Activated naive CD4-positive, alpha-beta T cell (primary cell): ENCODE measurements at places on chromosomes 2 and 18.

DNA sequence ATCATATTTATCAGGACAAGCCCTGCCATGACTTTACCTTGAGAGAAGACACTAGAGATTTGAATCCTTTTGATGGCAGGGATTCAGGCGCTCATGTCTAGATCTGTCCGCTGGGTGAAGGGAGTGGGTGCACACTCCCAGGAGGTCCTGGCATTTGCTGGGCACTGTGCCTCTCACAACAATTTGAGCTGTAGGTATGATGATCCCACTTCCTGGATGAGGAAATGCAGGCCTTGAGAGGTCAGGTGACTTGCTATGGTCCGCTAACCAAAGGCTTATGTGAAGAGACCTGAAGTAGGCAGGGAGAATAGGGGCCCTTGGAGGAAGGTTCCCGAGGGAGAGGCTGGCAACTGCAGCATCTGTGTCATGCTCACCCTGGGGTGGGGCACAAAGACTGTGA, 206.1 kb downstream of the HAUS1 start:
- DNase-seq = no peak

DNA sequence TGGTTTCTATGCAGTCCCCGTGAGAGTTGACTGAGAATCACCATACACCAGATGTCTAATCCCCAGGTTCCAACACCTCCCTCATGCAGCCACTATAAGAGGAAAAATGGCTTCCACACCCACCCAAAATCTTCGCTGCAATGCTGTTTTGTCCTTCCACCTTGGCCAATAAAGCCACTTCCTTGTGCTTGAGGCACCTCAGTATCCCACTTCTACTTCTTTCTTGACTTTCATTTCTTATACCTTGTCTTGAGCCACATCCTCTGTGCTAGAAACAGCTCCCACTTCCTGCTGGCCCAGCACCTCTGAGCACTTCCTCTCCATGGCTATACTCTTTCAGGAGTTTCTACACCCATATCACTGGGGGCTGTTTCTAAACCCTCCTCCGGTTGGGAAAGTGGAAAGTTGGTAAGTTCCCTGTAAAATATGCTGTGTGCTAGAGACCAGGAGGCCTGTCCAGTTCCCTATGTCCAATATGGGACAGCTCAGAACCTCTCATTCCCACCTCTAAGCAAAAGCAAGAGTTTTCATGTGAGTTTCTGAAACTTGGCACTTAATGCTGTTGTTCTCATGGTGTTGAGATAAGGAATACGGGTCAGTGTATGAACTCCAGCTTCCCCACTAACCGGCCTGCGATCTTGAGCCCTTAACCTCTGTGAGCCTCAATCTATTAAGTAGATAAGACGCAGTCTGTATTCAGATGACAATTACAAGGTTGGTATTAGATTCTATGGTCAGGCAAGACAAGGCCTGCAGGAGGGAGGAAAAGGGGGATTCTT, 209.1 kb upstream of the ID2 start:
- no peak for DNase-seq

GRCh38 chr2:237618449-237618848, 8.9 kb upstream of the LRRFIP1 start:
- no peak for DNase-seq

- DNase-seq = no peak
Measured at GRCh38 chr2:25112113-25112512, 56.3 kb downstream of the POMC start.

- no peak for DNase-seq
Measured at GRCh38 chr2:191847764-191848163, 876 bp upstream of the CAVIN2 start.

DNA sequence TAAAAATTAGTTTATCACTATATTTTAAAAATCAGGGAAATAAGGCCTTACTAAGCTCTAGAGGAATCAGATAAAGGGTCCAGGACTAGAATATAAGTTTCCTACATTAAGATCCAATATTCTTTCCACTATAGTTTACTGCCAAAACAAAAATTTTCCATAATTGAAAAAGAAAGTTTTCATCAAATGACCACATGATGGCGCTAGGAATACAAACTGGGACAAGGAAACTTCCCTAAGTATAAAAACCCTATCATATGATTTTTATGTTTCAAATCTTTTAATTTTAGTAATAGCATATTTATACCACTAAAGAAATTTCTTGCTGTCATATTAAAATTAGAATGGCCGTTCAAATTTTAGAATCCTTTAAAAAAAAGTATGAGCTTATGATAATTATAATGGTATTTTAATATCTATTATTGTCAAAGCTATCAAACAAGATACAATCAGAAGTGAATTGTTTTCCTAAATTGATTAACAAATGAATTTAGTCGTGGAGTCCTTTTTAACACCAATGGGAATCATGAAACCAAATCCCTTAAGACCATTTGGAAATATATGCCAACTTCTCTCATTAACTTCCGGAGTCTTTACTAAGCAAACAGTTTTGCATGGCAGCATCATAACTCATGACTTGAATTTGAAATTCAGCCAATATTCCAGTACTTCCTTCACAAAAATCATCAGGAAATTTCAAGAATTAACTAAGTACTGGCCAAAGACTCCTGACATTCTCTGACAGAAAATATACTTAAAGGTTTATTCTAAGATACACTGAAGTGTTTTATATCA, 70.3 kb downstream of the SCN1A start:
- no peak for DNase-seq

- DNase-seq = no peak
Measured at GRCh38 chr18:26617151-26617554, 68.8 kb upstream of the KCTD1 start.

- no peak for DNase-seq
Measured at GRCh38 chr2:195756218-195756942, 99.4 kb downstream of the SLC39A10 start.

- DNase-seq = no peak
Measured at GRCh38 chr2:171013851-171014250, 84.8 kb downstream of the GORASP2 start.

GRCh38 chr2:202718614-202719013, 83.8 kb downstream of the FAM117B start:
- DNase-seq = no peak

GRCh38 chr2:149075853-149076252, 37.4 kb downstream of the LYPD6B start:
- no peak for DNase-seq

DNA sequence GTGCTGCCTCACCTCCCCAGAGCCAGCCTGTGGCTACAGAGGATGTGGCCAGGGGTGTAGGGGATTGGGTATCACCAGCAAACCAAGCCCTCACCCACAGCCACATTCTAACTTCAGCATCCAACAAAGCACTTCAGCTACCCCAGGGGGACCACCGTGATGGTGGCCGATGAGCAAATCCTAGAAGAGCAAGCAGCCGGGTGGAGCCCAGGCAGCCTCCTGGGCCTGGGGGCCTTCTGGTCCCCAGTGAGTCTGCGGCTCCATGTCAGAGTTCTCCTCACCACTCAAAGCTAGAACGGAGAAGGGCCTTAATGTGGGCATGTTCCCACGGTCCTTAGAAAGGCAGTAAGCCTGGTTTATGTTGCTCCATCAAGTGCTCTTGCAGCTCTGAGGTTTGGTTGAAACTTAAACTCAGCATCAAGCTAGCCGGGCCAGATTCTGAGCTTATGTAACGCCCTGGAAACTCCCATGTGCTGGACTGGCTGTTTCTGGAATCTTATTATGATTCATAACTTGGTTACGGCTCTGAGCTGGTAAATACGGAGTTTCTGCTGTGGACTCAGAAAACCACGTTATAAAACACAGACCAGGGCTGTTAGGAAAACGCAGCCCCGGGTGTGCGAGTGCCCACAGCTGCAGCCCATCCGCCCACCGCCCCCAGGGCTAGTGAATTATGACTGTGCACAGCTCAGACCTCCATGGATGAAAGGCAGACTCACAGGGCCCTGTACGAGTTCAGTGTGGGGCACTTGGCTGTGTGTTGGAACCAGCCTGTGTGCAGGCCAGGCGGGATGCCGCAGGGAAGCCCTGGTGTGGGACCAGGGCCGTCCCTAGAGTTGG, 99.8 kb downstream of the SEPTIN10 start:
- DNase-seq = no peak

DNA sequence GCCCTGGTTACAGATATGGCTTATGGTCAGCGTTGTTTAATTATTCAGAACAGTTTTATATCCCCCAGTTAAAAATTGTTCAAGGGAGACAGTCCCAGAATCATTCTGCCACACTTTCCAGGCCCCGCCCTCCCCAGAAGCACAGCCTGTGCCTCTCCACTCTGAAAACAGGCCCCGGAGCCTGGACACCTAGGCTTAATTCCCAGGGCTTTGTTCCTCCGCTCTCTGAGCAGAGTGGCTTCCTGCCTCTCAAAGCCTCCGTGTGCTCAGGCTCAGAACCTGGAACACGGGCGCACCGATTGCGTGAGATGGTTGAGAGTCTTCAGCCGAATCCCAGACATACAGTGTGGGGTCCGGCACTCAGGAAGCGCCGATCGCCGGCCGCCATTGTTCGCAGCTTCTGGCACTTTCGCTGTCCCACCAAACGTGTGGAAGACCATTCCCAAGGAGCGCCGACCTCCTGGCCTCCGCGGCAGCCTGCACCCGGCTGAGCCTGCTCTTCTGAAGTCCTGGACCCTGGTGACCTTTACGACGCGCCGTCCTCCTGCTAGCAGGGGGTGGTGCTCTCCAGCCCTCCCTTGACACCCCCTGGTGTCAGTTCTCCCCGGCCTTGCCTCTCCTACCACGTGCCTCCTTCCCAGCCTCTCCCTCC, 45.6 kb downstream of the TWIST2 start:
- DNase-seq = no peak

DNA sequence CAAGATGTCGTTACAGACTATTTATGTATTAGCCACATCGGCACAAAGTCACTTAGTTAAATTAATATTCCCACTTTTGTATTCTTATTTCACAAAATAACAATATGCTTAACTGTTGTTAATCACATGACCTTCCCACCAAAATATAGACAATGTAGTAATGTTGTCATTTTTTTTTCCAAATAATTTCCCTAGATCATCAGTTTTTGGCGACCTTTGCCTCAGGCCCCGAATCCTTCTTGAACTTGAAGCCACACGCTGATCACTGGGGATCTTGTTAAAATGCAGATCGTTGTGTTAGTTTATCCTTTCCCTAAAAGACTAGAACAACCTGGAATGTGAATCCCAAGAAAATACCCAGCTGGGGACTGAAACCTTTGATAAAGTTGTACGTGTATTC, 497.6 kb downstream of the SUCLG1 start:
- no peak for DNase-seq

GRCh38 chr2:150424406-150424805, 63.1 kb downstream of the RND3 start:
- no peak for DNase-seq

DNA sequence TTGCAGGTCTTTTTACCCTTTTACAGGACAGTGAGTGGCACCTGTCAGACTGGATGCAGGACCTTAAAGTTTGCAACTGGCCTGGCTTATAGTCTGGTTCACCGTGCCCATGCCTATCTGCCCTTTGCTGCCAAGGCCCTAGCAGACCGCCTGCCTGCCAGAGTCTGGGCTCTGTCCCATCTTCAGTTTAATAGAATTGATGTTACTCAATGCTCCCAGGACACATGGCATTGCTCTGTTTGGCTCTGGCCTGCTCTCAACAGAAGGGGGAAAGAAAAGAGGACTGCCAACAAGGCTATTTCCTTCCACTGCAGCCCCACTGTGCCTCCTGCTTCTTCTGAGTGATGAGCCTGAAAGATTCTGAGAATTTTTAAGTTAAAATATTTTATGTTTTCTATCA, 25.6 kb upstream of the TMEM178A start:
- no peak for DNase-seq

DNA sequence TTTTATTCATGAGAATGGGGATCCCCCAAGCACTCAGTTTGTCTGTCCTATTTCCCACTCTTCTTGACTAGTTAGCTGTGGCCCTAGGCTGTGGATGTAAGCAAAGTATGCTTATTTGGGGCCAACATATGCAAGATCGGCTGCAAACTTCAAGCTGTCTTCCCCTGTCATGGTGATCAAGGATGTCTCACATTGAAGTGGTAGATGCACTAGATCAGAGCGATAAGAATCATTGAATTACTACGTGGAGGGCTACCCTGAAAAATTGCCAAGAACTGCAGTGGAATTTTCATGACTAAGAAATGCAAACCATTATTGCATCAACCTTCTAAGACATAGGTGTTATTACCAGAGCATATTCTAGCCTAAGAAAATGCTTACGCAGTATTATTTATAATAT, 527.4 kb downstream of the RNF144A start:
- no peak for DNase-seq

DNA sequence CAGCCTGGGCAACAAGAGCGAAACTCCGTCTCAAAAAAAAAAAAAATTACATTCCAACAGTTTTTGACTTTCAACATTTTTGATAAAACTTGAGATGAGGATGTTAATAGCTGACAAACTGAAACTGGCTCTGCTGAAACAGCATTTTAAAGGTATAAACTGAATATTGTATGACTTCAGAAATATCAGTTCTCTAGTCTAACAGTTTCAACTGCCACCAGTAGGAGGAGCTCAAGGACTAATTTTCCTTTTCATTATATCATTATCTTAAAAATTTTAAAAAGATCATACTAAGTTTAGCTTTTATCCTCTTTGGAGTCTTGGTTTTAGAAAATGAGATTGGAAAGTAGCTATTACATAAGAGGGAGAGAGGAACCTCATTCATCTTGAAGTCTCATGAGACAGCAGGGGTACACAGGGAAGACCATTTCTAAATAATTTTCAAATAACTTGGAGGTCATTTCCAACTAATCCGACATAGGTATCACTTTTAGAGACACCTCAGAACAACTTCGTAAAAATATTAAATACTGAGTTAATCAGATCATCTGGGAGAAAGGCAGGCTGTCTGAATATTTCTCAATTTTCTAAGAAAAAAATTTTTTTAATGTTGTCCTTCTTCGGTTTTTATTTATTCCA, 37.6 kb upstream of the MCM6 start:
- DNase-seq = no peak

GRCh38 chr2:176105078-176105729, 1.9 kb upstream of the HOXD11 start:
- no peak for DNase-seq

- DNase-seq = no peak
Measured at GRCh38 chr2:156338578-156338977, 6.1 kb upstream of the NR4A2 start.
